Kasumi-1 (cell line): ENCODE measurements at places on chromosomes 16 and 17.

DNA sequence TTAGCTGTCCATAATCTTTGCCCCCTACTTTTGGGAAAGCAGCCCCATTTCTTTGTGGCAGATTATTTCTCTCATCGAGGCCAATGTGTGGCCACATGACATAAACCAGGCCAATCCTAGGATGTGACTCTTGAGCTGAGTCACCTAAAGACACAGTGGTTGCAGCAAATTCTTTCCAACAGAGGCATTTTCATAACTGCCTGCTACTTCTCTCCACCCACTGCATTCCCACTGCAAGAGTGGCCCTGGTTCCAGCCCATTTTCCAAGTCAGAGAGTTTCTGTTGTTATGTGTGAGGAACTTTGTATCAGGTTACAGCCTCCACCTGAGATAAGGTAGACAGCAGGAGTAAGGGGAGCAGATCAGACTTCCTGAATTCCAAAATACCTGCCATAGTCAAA lies 195.2 kb downstream of the RGS9 start:
- no peak for DNase-seq

DNA sequence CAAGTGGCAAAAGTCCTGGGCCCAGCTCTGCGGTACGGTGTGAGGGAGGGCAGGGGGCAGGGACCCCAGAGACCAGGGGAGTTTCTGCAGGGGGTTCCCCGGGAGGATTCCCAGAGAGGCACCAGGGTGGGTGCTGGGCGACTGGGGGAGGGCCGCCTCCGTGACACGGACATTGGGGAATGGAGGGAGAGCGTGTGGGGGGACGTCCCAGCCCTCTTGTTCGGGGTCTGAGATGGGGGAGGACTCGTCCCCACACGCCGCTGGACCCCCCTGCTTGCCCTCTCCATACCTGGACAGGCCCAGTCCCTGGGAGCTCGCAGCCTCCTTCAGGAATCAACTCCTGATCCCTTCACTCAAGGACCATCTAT lies 26.3 kb upstream of the C1QTNF8 start:
- no peak for DNase-seq

GRCh38 chr17:44928136-44928535 lies 12.8 kb upstream of the GFAP start:
- DNase-seq = no peak

DNA sequence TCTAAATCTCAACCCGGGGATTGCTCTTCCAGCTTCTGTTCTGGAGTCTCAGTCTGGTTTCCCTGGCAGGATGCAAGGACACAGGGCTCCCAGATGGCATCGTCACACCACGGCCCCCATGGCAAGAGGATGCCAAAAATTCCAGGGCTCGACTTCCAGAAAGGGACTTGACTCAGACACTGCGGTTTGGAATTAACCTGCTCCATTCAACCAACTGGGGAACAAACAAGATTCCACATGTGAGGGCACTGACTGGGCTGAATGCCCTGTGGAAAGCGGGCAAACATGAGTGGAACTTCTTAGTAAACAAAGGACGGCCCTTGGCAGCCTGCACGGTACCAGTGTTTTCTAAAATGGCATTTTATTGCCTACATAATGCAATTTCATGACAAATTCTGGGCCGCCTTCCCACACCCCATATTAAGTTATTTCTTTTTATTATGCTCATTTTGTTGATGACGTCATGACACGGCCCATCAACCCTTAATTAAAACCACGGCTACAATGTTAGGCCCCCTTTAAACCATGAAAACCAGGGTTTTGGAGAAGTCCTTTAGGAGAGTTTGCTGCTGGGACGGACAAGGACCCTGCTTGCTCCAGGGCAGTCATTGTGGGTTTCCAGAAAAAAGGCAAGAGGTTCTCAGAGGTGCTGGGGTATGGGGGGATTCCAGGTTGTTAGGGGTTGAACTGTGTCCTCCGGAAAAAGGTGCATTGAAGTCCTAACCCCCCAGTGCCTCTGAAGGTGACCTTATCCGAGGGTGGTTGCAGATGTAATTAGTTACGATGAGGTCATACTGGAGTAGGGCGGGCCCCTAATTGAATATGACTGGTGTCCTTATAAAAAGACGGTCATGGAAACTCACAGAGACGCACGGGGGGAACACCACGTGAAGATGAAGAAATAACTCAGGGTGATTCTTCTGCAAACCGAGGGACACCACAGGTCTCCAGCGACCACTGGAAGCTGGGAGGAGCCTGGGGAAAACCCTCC lies 205.6 kb downstream of the FOXL1 start:
- DNase-seq = no peak

DNA sequence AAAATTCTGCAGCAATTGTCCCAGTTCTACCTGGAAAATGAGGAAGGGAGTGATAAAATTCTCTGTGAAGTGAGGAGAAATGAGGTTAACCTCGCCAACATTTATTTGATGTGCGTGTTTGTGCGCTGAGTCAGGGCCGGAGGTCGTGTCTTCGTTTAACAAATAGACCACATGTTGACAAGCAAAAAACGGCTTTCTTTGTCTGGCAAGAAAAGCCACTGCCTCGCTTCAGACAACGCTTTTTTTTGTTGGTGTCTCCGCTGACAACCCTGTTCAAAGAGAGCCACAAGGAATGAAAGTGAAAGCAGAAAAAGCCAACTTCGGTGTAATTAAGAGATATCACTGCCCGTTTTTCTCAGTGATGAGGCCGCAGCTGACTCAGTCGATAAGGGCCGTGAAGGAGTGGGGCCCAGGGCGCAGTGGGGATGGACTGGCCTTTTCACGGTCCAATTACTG lies 510.6 kb downstream of the CDH13 start:
- no peak for DNase-seq

DNA sequence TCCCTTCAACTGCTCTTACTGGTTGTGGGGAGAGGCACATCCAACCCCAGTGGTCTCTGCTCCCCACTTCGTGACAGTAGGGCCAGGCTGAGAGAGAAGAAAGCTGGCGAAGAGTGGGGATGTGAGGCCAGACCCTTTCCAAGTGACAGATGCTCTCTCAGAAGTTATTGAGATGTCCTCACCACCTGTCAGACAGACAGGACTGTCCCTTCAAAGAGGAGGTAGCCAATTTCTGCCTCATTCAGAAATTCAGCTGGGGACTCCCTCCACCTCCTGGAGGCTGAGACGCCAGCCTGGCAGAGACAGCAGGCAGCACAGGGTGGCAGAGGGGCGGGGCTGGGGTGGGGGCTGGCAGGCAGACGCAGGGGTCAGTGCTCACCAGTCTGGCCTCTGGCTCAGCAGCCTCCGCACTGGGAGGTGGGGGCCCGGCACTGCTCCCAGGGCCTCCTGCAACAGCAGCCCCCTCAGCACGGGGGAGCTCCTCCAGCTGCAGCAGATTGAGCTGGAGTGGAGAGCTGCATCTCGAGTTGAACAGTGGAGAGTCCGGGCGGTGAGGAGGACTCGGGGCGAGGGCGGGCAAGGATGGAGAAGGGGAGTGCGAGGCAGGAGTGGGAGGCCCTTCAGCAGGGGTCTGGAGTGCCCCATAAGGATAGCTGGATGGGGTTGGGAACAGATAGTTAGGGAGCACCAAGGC lies 9.2 kb downstream of the PER1 start:
- no peak for DNase-seq

- DNase-seq = no peak
Measured at GRCh38 chr17:11369575-11369974, 128.6 kb downstream of the SHISA6 start.

- DNase-seq = no peak
Measured at GRCh38 chr16:69936751-69937211, 14.4 kb upstream of the CLEC18A start.

- DNase-seq = no peak
Measured at GRCh38 chr16:25064937-25065336, 46.6 kb upstream of the LCMT1 start.

DNA sequence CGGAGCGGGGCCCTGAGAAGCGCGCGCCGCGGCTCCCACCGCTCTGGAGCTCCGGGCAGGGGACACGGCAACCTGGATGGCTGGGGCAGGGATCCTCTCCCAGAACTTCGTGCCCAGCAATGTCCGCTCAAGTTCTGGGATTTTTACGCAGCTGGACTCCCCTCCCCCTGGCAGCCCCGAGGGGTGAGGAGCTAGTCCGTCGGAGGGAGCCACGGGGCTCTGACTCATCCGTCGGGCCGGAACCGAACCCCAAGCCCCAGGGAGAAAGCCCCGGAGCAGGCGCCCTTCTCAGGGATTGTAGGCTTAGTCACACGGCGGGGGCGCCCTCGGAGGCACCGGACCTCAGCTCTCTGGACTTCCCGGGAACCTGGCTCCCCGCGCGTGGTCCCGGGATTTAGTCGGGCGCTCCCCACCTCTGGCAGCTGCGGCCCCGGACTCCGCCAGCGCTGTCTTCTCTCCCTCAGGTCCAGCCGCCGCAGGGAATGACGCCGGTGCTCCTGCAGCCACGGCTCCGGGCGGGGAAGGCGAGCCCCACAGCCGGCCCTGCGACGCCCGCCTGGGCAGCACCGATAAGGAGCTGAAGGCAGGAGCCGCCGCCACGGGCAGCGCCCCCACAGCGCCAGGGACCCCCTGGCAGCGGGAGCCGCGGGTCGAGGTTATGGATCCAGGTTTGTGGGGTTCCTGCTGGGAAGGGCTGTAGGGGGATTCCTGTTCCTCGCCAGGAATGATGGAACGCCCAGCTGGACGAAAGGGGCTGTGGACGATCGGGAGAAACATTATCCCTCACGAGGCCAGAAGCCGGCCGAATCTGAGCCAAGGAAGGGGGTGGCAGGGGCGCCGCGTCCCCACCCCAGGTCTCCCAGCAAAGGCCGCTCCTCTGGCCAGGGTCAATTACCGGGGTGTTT lies 830 bp downstream of the SPHK1 start:
- no peak for DNase-seq

- DNase-seq = peak; percentile 21
Measured at GRCh38 chr17:40547079-40547784, 18.0 kb downstream of the CCR7 start.

- no peak for DNase-seq
Measured at GRCh38 chr16:57534337-57534880, 2.0 kb downstream of the CCDC102A start.

DNA sequence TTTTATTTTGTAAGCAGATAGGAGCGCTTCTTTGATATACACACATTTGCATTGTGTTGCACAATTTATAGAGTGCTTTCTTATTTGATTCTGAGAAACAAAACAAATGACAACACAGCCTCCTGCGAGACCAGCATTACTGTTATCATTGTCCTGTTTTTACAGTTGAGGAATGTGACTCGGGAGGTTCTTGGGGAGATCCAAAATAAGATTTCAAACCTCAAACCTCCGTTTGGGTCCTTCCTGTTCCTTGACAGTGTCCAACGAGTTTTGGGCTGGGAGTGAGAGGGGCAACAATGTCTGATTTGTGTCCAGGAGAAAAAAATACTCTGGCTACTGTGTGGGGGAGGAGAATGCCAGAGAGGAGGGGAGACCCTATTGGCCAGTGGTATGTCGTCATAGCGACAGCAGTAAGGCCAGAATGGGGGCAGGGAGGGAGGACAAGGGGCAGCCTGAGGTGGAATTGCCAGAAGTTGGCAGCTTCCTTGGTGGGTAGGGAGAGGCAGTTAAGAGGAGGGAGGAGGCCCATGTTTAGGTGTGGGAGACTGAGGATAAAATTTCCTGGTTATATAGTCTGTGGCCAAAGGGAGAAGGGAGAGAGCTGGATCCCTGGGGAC lies 45.5 kb downstream of the TMEM132E start:
- no peak for DNase-seq

DNA sequence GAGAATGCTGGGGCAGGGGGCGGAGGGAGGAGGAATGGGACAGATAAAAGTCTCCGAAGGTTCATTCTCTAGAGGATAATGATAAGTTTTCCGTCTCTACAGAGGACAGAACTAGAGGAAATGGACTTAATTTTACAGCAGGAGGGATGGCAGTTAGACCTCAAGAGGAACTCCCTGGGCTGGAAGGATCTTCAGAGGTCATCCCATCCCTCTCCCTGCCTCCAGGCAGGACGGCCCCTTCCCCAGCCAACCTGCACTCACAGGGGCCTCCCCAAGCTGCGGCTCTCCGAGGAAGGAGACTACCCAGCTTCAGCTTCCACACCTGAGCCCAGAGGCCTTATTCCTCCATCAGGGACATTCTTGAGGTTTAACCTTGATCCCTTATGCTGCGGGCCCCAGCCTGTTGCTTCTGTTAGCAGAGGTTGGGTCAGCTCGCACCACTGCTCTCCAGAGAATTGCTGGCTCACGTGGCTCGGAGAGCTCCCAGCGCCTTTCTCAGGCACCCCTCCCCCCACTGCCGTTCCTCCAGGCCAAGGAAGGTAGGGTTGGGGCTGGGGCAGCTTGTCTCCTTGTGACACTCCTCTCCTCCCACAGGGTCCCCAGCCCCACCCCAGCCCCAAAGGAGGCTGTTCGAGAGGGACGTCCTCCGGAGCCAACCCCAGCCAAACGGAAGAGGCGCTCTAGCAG lies 8.5 kb downstream of the ELOB start:
- no peak for DNase-seq

GRCh38 chr17:65279456-65279855 lies 142.3 kb downstream of the RGS9 start:
- DNase-seq = no peak

- DNase-seq = no peak
Measured at GRCh38 chr16:66026211-66026610, 340.3 kb upstream of the CDH5 start.

DNA sequence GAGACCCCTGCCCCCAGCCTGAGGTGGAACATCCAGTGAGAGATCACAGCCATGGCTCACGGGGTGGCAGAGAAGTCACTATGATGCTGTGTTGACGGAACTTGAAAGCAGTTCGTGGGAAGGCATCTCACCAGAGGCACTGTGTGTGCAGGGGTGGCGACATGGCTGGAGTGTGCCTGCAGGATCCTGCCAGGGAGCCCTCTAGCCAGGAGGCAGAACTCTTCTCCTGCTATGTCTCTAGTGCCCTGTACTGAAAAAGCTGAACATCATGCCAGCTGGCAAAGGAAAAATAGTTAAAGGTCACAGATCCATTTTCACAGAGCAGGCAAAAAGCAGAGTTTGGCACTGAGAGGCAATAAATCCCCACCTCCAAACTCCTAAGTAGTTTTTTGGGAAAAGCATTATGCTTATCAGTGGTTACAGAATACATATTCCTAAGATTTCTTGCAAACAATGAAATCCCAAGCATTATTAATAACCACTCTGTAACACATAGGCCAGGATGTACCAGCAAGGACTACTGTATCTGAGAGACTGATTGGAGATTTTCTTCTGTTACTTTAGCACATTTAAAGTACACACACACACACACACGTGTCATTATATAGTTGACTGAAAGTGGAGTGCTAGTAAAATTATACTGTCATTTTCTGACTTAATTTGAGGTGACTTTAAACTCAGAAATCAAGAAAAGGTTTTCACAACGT lies 36.8 kb downstream of the TNRC6C start:
- DNase-seq = no peak

GRCh38 chr17:16866436-16866835 lies 105.5 kb downstream of the TNFRSF13B start:
- DNase-seq = no peak

GRCh38 chr16:29962344-29962994 lies 590 bp downstream of the TMEM219 start:
- DNase-seq = peak; percentile 10
